AG08395 (cell line): ENCODE measurements at places on chromosomes 16 and 17.

DNA sequence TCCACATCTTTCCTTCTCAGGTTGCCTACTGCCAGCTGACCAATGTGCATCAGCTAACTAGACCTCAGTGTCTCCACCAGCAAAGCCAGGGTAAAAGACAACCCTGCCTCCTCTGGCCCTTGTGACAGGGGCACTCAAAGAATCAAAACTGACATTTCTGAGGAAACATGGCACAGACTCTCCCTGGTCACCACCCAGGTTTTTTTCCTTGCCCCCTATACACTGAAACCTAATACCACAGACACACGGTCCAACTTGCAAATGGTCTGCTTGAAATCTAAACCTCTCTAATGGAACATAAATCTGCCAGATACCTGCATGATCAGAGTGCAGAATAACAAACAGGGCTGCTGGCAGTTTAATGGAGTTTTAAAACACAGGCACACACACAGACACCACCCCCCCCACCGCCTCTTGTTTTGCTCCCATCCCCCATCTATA, 19.5 kb upstream of the CORO6 start:
- no peak for DNase-seq

- DNase-seq: no peak
Observed at GRCh38 chr17:52120465-52120864, 38.0 kb downstream of the CA10 start.

DNA sequence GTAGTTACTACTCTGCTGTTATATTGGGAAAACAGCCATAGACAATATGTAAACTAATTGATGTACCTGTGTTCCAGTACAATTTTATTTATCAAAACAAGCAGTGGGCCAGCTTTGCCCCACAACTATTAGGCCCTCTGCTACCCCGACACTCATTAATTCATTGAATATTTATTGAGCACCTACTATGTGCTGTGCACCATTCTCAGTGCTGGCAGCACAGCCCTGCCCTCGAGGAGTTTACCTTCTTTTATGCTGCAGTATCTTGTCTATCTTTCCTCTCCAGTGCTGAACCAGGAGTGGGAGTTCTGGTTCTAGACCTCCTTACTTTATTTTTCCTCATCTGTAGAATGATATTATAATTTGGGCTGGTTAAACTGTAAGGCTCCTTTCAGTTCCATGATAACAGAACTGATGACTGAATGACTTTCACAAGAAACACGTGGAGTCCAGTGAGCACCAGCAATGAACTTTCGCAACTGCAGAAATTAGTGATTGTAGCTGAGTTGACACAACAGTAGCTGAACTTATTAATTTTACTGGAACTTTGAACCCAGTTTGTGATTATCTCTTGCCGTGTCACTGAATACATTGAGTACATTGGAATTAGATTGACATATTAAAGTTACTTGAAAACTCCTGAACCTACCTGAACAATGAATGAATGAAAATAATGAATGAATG, 2.4 kb downstream of the GOSR2 start:
- no peak for DNase-seq

DNA sequence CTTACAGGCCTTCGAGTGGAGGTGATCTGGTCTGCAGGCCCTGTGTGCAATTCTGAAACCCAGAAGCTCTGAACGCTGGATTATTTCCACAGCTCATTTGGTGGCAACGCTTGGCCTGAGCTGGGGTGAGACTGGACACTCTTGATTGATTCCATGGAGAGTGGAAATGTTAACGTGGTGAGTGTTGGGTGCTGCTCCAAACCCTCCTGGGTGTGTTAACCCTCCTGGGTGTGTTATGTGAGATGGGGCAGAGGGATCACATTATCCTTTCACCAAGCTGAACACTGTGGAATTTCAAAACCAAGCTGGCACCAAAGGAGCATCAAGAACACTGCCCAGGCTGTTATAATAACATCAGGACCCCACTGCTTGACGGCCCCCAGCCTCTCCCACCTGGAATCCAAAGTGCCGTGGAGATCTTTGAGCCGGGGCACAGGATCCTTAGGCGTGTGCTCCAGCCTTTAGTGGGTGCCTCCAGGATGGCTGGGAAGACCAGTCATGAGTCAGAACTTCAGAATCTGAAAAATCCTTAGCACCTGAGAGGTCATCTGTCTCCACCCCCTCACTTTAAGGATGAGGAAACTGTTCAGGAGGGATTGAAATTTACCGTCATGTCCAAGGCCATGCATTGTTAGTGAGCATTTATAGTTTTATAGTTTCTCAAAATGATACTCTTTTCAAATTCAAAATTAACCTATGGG, 75.0 kb downstream of the RPTOR start:
- peak; percentile 13 for DNase-seq

- no peak for DNase-seq
Observed at GRCh38 chr17:29155966-29156338, 24.2 kb downstream of the MYO18A start.

- DNase-seq: peak; percentile 53
Observed at GRCh38 chr16:65672960-65673359, 551.1 kb upstream of the CDH11 start.

DNA sequence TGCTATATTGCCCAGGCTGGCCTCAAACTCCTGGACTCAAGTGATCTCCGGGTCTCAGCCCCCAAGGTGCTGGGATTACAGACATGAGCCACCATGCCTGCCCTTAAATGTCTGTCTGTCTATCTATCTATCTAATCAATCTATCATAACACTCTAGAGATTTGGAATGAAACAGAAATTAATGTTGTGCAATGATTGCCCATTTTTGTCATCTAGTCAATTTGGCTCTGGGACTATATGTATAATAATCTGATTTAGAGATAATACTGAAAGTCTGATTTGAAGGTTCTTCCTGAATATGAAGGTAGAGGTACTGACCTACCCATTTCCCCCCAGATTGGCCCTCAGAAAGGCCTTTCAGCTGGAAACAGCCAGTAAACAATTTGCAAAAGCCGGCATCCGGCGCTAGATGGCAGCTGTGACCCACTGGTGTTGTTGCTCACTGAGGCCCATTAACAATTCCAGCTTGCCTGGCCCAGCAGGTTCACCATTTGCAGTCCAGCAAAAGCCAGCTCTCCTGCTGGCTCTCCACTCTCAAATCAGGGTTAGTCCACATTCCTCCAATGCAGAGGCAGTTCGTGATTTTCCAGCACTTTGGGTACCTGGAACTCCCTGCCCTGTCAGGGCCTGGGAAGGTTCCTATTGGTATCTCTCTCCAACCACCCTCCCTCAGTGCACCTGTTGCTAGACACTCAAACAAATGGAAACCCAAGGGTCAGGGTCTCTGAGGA, 22.9 kb upstream of the C16orf87 start:
- peak; percentile 88 for DNase-seq

GRCh38 chr17:8413328-8413727, 15.7 kb upstream of the RNF222 start:
- DNase-seq: no peak

- DNase-seq: no peak
Observed at GRCh38 chr16:28879261-28879840, 1.1 kb downstream of the ATP2A1 start.

DNA sequence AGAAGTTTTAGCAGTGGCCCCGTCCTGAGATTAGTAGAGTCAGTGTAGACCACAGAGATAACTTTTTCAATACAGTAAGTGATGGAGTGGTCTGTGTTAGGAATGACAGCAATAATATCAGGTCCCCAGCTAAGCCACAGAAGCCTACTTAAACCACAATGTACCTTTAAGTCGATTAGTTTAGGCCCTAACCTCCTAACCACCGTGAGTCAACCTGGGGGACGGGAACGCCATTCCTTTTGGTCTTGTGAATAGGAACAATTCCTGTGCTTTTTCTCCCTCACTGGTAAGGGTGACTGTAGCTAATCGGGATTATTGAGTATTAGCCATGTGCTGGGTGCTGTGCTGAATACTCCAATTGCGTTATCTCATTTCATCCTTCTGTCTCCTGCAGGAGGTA, 14.0 kb downstream of the YPEL2 start:
- DNase-seq: no peak

GRCh38 chr17:17921192-17922069, 50.8 kb downstream of the TOM1L2 start:
- peak; percentile 89 for DNase-seq

DNA sequence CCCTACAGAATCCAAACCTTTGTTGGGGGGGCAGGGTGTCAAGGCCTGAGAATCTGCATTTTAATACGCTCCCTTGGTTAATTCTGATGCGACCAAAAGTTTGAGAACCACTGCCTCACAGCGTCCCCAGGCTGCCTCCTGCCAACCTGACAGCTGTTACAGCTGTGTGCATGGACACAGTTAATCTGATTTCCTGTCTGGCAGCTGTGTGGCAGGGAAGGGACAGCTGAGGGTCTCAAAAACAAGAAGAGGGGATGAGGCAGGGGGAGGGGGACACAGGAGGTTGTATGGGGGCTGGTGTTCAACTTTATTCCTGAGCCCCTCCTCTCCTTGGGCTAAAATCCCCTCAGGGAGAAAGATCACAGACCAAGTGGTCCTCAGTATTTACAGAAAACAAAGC, 17.5 kb downstream of the HDAC5 start:
- no peak for DNase-seq

GRCh38 chr17:6927290-6928126, 68.3 kb upstream of the ALOX12 start:
- DNase-seq: peak; percentile 43

GRCh38 chr17:47188271-47188875, 722 bp downstream of the CDC27 start:
- DNase-seq: peak; percentile 17

GRCh38 chr16:81036751-81037350, 1.2 kb downstream of the ATMIN start:
- peak; percentile 27 for DNase-seq

GRCh38 chr16:57186872-57187854, 1.0 kb downstream of the RSPRY1 start:
- DNase-seq: peak; percentile 12

DNA sequence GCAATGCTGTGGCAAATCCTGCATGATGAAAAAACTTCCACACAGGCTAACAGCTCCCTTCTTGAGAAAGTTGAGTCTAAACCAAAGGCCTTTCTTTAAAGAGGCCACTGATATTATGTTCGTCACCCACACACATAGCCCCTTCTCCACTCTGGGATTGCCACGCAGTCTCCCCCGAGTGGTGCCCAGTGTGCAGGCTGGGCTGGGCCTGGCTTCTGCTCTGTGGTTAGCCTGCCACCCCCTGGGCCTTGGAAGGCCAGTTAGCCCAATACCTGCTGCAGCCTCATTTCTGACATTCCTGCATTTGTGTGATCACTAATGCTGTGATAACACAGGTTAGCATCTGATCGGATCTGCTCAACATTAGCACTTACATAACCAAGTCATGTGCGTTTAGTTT, 44.8 kb downstream of the CDH3 start:
- DNase-seq: no peak

GRCh38 chr17:72978593-72979218, 113.8 kb downstream of the SLC39A11 start:
- no peak for DNase-seq

DNA sequence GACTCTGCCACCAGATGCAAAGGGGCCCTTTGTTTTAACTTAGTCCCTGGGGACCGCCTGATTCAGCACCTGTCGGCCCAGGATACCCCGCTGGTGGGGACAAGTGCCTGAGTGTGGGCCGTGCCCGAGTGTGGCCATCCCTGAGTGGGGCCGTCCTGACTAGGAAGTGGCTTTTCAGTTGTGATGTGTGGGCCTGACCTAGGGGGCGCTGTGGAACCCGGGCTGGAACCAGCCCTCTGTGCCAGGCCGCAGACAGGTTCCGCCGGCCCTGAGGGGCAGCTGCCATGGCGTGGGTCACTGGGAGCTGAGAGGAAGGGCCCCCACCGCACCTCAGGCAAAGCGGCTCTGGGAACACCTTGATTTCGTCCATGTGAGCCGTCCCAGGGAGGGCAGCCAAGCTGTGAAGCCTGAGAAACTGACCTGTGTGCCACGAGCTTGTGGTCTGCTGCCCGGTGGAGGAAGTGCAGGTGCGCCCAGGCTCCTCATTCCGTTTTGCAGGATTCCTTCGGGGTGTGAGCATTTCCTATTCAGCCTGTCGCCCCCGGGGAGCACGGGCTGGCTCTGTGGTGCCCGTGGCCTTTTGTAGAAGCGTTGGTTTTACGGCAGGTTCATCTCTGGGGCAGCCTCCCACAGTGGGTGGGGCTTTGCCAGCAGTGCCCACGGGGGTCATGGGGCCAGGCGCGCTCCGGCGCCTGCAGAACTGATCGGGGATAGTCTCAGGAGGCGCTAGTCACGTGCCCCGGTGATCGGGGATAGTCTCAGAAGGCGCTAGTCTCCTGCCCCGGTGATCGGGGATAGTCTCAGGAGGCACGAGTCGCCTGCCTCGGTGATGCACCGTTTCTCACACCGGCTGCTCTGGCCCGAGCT, 5.3 kb downstream of the RPL13 start:
- peak; percentile 46 for DNase-seq

- no peak for DNase-seq
Observed at GRCh38 chr16:69340095-69340644, 598 bp downstream of the NIP7 start.

DNA sequence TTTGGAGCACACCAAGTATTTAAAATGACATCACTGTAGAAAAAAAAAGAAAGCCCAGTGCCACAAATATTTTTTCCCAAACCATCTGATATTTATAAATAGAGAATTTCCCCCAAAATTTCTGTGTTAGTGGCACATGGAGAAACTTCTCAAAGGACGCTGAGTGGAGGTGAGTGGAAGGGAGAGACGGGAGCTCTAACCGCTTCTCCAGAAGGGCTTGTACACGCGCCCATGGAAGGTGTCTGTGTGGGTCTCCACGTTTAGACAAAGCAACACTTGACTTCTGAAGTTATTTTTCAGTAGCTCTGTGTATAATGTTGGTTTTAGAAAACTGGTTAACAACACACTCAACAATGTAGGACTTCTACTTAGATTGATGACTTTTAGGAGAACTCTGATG, 1.0 kb downstream of the MYOCD start:
- DNase-seq: no peak

- no peak for DNase-seq
Observed at GRCh38 chr17:67121316-67121891, 77.0 kb downstream of the CACNG1 start.

DNA sequence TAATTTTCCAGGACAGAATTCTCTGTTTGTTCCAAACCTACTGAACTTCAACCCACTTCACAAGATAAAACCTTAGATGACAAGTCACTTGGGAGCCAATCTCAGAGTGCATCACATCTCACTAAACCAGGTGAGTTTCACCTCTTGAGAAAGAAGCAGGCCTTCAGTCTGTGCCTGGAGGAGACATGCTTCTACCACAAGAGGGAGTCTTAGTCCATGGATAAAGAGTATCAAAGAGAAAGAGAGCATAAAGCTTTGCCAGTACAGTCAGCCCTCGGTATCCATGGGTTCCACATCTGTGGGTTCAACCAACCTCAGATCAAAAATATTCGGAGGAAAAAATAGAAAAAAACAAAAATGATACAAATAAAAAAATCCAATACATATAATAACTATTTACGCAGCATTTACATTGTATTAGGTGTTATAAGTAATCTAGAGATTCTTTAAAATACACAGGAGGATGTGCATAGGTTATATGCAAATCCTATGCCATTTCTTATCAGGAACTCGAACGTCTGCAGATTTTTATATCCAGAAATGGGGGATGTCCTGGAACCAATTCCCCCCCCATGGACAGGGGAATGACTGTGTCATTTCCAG, 37.7 kb downstream of the DUSP14 start:
- DNase-seq: peak; percentile 60

- peak; percentile 92 for DNase-seq
Observed at GRCh38 chr16:80938004-80938878, 68.4 kb downstream of the CMC2 start.
